ENCODE measurements at places on chromosomes 7 and 10.

- DNase-seq: no peak
Observed at GRCh38 chr7:128893251-128894100, 17.0 kb downstream of the KCP start.

DNA sequence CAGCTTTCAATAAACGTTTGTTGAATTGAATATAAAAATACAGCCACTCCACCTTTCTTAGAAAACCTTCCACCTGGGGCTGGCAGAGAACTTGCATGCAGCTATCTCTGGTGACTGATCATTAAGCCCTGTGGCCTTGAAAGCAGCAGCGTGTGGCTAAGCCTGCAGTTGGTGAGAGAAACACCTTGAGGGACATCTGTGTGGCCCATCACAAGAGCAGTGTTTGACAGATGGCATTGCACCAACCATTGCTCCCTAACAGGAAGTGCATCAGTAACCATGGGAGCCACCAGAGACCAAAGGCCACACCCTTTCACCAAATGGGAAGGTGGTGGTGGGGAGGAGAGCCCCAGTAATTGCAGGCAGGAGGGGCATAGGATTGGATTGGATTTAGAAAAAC is 22.4 kb downstream of the RHOBTB1 start:
- no peak for DNase-seq

DNA sequence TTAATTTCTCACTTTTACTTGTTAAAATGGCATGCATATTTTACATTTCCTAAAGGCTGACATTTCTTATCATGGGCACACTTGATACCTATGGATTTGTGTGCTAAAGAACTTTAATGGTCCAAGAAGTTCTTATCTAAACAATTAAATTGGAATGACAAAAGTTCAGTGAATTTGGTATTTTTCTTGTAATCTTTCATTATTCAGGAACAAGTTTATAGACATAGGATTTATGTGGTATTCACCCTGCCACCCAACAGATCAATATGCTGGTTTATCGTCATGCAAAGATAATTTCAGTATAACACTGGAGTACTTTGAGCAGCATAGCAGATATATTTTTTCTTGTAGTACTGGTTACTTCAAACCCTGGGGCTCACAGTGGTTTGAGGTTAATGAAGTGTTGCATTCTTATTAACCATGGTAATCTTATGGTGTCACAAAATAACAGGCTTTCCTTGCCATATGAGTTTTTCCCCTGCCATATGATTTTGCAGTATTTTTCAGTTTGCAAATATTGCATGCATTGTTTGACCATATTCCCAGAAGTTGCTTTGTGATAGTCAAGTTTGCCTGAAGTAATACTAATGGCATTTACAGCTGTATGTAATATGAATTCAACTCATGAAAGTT is 148.8 kb downstream of the PPP1R9A start:
- no peak for DNase-seq

DNA sequence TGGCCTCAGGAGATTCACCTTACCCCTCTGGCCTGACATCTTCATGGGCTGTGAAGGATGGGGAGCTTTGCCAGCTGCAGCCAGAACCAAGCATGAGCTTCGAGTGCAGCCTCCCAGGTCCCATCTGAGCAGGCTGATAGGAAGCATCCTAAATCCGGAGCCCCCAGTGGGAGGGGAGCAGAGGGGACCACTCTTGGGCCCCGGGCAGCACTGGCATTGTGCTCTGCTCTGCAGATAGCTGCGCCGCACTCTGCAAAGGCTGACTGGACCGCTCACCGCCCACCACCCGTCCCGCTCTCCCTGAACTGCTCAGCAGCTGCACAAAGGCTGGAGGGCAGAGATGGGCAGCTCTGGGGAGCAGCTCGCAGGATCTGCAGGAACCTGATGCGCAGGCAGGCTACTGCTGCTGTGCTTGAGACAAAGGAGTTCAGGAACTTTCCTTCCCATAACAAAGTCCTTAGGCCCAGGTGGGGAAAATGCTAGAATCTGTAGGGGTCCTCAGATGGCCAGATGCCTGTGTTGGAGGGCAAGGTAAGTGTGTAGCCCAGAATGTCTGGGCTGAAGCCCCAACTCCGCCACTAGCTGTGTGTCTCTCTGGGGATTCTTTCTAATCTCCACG is 51.8 kb downstream of the ARHGAP22 start:
- no peak for DNase-seq

- no peak for DNase-seq
Observed at GRCh38 chr10:53864846-53865245, 936.2 kb downstream of the PCDH15 start.

GRCh38 chr10:90959826-90960225 is 38.9 kb upstream of the ANKRD1 start:
- no peak for DNase-seq

- DNase-seq: no peak
Observed at GRCh38 chr7:28939367-28939766, 18.8 kb downstream of the TRIL start.

DNA sequence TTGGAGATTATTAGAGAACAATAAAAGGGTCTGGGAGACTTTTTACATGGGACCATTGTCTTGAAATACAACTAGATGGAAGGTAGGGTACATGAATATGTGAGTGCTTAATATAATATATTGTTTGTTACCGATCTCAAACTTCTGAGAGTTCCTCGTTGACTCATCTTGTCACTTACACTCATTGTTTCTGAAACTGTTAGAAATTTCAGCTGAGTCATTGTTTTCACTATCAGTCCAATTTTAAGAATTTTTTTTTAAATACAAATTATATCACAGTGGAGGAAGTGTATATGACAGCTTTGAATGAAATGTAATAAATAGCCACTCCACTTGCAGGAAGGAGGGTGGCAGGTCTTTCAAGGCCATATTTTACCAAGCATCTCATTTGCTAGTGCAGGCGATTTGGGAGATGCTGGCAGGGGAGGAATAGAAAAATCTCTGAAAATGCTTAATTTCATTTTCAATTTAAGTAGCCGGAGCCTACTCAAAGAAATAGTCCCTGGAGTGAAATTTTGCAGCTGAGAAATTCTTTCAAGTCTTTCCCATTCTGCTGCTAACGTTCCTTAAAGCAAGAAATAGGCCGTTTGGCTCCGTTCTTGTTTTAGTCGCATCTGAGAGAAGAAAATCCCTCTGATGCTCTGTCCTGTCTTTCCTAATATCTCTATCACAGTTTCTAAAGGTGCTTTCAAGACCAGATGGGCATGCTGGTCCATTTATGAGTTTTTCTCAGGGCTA is 1404.2 kb upstream of the CELF2 start:
- no peak for DNase-seq

DNA sequence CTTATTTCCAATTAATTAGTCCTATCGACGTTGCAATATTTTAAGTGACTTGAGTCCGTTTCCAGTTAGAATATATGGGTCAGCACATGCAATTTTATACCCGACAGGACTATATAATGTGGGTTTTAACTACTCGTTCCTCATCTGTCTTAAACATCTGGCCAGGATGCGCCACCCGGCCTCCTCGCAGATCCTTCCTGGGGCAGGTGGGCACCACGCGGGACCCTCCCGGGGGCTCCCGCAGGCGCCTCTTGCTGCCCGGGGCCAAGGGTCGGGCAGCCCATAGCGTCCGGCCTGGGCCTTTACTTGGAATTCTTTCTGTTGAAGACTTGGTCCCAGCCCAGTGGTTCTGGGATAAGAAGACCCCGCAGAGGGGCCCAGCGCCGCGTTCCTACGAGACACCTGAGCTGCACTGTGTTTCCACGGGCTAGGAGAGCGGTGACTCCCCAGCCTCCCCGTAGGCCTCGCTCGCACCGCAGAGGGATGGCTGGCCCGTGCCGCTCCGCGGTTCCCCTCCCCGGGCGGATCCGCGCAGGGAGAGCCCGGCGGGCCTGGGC is 10.1 kb upstream of the MNX1 start:
- DNase-seq: no peak

DNA sequence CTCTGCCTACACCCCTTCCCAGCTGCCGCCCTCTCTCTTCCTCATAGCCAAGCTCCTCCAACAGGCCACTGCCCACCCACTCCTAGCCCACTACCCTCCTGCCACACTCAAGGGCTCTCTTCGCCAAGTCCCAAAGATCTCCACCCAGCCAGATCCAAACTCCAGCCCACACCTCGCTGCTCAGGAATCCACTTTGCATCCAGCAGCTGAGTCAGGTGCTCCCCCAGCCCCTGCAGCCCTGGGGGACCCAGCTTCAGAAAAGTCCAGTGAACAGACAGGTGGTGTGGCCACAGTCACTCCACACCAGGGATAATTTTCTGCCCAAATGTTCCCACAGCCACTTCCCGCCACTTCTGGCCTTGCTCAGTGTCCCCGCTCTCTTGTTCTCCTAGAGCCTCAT is 10.9 kb downstream of the OGDHL start:
- no peak for DNase-seq

DNA sequence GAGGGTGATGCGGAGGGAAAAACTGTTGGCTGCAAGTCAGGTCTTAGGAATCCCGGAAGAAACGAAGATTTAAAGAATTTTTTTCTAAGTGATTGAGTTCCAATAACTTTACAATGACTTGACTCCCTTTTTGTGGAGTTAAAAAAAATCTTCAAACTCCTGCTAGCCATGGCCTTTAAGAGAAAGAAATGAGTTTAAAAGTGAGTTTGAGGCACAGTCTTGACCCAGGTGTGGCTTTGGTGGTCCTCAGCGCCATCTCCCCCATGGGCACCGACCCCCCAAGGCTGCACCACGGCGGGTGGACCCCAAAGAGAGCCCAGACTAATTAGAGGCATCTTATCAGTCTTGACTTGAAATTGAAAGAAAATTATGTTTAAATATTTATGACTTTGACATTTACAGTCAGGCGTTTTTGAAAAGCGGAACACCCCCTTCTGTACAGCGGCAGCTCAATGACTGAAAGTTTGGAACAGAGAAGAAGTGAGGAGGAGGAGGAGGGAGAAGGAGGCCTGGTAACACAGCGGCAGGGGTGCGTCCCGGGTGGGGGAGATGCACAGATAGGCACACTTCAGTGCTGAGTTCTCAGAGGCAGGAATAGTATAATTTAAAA is 349.6 kb downstream of the DNAJB6 start:
- no peak for DNase-seq

DNA sequence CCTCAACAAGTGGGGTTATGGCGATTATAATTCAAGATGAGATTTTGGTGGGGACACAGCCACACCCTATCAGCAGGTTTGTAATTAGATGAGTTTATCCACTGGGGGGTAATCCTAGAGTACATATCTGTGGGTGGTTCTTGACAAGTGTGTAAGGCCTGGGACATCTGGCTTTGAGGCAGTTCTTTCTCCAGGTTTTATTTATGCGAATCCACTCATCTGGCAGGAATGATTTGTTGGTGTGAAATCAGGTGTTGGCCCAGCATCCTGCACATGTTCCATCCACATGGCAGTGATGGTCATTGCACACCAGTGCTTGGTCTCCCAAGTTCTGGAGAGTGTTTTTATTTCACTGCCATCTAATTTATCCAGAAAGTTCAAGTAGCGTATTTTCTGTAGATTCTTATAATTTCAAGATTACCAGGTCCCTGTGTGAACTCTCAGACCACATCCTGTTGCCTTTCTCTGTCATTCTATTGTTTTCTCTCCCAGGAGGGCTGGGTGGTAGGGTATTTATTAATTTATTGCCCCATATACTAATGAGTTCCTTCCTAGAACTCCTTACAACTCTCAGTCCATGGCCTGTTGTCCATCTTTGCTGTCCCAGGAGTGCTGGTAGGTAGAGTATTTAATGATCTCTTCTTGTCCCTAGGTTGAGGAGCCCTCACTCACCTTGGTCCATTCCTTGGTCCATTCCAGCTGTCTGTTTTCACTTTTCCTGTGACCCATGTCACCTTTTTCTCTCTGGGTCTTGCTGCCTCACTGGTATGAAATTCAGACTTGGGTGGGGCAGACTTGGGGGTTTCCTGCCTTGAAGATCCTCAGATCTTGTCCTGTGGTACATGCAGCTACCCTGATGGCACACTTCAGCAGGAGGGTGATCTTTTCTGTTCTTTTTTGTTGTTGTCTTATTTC is 10.4 kb downstream of the RALA start:
- DNase-seq: no peak

- DNase-seq: no peak
Observed at GRCh38 chr10:131848741-131849590, 51.8 kb upstream of the PPP2R2D start.

DNA sequence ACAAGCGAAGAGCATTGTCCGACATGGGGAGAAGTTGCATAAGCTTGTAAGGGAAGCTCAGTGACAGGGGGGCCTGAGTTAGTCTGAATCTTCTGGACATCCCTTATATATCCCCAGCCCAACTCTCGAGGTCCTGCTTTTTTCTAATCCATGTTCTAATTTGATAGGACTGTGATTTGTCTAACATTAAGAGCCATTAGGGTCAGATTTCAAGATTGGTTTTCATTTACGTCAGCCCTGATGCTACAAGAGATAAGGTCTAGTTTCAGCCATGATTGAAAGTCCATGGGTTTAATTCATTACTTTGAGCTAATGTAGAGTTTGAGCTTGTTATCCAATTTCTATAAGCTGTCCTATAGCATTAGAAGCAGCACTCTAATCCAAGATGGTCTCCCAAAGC is 20.3 kb downstream of the TLX1 start:
- DNase-seq: no peak

DNA sequence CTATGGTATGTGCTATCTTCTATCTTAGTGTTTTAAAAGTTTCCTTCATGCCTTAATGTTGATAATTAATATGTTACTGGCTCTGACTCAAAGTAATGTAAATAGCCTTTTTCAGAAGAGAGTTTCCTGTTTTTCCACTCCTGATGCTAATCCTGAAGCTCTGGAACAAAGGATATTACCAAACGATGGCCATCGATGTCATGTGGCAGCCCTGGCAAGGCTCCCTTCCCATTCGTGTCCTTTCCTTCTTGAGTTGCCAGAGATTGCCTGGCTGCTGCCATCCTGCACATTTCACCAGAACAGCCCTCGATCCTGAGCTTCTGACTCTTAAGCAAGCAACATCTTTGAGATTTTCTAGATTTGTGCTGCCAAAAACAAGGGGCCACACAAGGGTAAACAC is 46.0 kb downstream of the RNF133 start:
- no peak for DNase-seq

GRCh38 chr10:14032406-14032998 is 298.2 kb downstream of the FRMD4A start:
- DNase-seq: peak; percentile 39

DNA sequence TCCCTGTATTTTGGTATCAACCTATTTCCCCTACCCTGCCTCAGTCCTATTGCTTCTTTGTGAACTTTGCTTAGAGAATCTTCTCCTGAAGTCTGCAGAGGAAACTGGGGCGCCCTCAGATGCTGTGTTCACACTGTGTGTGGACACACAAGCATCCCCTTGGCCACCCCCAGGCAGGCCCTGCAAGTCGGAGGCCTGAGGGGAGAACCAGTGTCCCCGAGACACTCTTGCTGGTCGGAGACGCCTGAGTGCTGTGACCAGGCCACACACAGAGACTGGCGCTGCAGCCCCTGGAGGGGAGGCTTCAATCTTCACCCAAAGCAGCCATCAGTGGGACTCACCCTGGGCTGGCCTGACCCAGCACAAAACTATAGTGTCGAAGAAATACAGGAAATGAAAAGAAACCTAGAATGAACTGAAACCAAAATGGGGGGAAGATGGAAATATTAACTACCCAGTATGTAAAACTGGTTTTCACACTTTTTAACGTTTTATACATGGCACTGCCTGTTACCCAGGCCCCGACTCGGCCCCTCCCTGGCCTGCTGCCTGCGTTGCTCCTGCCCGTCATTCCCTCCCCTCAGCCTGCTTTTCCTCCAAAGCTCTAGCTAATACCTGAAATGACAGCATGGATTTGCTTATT is 48.4 kb upstream of the FAM20C start:
- DNase-seq: no peak

GRCh38 chr7:33806298-33807154 is 98.8 kb upstream of the BMPER start:
- DNase-seq: no peak

All from stimulated activated CD4-positive, alpha-beta T cell treated with anti-CD3 and anti-CD28 coated beads, Interleukin-1b, Interleukin-23, amount 100 ng/mL, for 1 hour (primary cell).